ENCODE measurements at places on chromosomes 12 and 14. TPM values are rescaled to one million over a fixed set of nuclear protein-coding genes. Genes with fewer than 3 reads are reported as not detected.
A peak's percentile ranks its signal among the peaks of the same experiment; 100 is the strongest.

GRCh38 chr14:91269076-91269991 lies 24.8 kb upstream of the GPR68 start:
- no peaks in the 10 kb centered on the region for H3K36me3 ChIP-seq
- H3K4me1 ChIP-seq: peaks cover 6% of the 10 kb centered on the region
- peak overlapping the region; percentile 43 for H3K4me3 ChIP-seq
- no peak overlapping the region for H3K27ac ChIP-seq
- DNase-seq: no peak

SETD1B gene
- 3.5 TPM for total RNA-seq

- no peaks in the 10 kb centered on the region for H3K36me3 ChIP-seq
- no peak overlapping the region for H3K27ac ChIP-seq
- no peak overlapping the region for H3K4me3 ChIP-seq
- no peaks in the 10 kb centered on the region for H3K4me1 ChIP-seq
These were observed 225.7 kb downstream of the TMTC2 start for GRCh38 chr12:82912406-82912805.

DNA sequence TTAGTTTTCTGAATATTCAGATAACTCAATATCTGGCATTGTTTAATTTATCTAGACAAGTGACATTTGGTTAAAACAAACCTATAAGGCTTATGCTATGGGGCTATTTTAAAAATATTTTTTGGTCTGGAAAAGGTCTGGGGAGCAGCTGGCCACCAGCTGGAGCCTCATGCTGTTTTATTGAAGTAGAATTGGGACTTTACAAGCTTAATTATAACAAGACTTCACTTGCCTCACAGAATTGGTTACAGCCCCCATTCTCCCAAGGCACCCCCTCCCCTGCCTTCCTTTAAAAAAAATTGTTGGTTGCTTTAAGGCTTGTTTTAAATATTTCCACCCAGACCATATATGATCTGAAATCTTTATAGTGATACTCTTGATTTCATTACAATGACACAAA lies 453.9 kb downstream of the ADAMTS20 start:
- no peak overlapping the region for H3K4me3 ChIP-seq
- no peaks in the 10 kb centered on the region for H3K36me3 ChIP-seq
- H3K27ac ChIP-seq: no peak overlapping the region
- no peaks in the 10 kb centered on the region for H3K27me3 ChIP-seq

- DNase-seq: no peak
- no peak overlapping the region for H3K27ac ChIP-seq
- H3K27me3 ChIP-seq: no peaks in the 10 kb centered on the region
These were observed 55.5 kb downstream of the FGD4 start for GRCh38 chr12:32454866-32455265.

GRCh38 chr14:40727107-40727506 lies 879.6 kb upstream of the LRFN5 start:
- H3K4me1 ChIP-seq: no peaks in the 10 kb centered on the region
- no peak overlapping the region for H3K4me3 ChIP-seq
- no peak for DNase-seq
- no peaks in the 10 kb centered on the region for H3K36me3 ChIP-seq

DNA sequence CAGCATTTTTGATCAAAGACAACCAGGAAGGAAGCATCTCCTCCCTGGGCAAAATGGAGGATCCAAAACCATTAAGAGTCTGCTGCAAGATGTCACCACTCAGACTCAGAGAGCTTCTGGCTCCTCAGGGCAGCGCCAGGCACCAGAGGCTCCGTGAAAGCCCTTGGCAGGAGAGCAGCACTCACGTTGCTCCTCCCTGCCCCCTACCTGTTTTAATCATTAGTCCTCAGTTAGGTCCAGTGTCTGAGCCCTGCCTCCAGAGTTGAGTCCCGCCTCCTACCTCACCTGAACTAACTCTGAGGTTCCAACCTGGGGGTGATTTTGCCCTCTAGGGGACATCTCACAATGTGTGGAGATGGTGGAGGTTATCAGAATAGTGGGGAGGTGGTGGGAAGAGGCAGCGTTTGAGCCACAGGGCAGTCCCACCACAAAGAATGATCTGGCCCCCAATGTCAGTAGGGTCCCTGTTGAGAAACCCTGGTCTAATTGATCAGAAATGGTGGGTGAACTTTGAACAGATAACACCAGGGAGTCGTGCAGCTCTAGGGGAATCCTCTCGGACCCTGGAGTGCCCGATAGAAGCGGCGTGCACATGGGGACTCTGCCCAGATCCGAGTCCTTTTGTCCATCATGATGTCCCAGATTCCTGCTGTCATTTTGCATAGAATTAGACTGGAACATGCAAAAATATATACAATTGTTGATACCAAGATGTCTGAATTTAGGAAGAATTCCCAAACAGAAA lies 156.7 kb upstream of the DIO3 start:
- no peaks in the 10 kb centered on the region for H3K27me3 ChIP-seq
- peaks cover 16% of the 10 kb centered on the region for H3K4me1 ChIP-seq
- no peak for DNase-seq

ACRBP gene
- total RNA-seq: 0.33 TPM

DNA sequence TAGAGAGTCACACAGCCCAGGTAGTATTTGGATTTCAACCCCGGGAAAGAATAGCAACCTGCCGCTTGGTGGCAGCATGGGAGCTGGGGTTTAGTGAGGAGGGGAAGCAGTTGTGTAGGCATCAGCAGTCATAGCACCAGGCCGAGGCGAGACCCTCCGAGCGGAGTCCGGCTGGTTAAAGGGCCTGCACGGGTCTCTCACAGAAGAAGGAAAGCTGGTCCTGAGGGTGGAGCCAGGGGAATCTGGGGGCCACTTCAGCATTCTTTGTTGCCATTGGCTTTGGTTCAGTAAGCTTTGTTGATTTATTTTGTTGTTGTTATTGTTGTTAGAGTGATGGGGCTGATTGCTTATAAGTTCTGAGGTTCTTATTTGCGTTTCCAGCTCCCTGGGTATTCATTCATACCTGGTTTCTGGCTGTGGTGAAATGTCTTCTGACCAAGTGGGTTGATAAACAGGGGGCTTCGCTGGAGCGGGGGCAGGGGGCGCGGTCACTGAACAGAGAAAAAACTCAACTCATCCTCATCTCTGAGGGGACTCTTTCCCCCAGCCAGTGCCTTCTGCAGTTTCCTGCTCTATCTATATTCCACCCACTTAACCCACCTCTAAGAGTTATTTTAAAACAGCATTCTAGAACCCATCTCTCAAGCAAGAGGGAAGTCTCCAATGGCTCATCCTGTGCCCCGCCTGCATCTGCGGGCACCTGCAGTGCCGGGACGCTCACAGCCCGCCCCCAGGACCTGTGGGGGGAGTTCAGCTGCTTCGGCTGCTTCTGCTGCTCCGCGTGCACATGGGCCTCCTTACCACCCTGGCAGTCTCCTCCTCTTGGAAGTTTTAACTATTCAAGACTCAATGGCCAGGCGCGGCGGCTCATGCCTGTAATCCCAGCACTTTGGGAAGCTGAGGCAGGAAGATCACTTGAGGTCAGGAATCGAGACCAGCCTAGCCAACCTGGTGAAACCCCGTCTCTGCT lies 11.6 kb downstream of the CKB start:
- peaks cover 5% of the 10 kb centered on the region for H3K4me1 ChIP-seq
- no peaks in the 10 kb centered on the region for H3K27me3 ChIP-seq
- no peak overlapping the region for H3K27ac ChIP-seq
- peaks cover 12% of the 10 kb centered on the region for H3K36me3 ChIP-seq

DNA sequence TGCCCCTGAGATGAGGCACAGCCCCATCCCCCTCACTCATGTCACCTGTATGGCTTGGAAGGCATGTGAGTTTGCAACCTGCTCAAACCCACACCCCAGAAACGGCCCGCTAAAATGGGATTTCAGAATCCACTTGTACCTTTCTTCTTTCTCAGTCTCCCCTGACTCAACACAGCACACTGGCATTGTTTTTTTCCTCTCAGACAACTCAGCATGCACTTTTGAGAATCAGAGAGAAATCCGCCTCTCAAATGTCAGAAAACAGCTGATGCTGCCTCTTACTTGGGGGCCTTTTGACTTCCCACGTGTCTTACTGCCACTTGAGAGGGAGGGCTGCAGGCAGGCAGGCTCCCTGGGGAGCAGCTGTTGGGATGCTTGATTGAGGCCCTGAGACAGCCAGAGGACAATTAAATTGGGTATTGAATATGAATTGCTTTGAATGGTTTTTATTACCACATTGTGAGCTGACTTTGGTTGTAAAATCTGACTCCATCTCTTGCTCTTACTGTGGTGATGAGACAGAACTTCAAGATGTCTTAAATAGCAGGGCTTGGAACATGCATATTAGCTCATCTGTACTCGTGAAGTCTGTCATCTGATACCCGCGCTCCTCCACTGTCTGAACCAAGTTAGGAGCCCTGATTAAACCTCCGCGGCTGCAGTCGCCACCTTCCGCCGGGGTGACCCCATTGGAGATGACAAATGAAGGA lies 96.6 kb downstream of the APAF1 start:
- no peak for DNase-seq
- no peaks in the 10 kb centered on the region for H3K36me3 ChIP-seq
- H3K27me3 ChIP-seq: peaks cover 4% of the 10 kb centered on the region
- no peak overlapping the region for H3K4me3 ChIP-seq
- peaks cover 3% of the 10 kb centered on the region for H3K4me1 ChIP-seq

DNA sequence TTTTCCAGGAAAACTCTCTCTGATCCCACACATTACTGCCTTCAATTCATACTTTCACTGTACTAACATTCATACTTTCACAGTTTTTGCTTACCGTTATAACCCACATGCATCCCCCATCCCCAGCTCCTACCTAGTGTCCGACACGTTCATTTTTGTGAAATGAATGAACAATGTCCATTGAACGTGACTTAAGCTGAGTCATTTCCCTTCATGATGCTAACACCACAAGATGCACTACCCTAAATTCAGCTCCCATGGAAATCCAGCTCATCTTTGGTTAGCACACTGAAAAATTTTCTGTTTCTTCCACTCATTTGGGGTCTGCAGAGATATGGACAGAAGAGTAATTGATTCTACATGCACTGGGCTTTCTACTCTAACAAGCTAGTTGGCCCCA lies 84.7 kb downstream of the GALNT4 start:
- H3K4me3 ChIP-seq: no peak overlapping the region
- H3K36me3 ChIP-seq: no peaks in the 10 kb centered on the region
- no peak overlapping the region for H3K27ac ChIP-seq
- peak; percentile 66 for DNase-seq
- peaks cover 2% of the 10 kb centered on the region for H3K4me1 ChIP-seq

DNA sequence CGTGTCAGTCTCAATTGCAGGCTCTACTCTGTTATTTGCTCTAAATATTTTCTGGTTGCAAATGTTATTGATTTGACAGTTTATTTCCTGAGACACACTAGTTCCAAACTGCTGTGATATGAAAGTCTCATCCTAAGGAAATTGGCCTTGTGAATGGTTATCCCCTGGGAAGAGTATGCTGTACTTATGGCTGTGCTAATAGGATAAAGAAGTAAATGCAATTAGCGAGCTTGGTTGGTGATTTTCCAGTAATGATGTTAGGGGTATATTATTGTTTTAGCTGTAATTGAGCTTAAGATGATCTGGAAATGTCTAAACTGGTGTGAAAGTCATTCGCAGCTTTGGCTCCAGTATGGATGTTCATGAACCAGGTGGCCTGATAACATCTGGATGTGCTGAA lies 197.9 kb downstream of the SUDS3 start:
- no peaks in the 10 kb centered on the region for H3K36me3 ChIP-seq
- H3K27ac ChIP-seq: no peak overlapping the region
- DNase-seq: no peak
- no peak overlapping the region for H3K4me3 ChIP-seq
- H3K4me1 ChIP-seq: no peaks in the 10 kb centered on the region

GRCh38 chr12:39989501-39989900 lies 116.4 kb downstream of the SLC2A13 start:
- H3K4me1 ChIP-seq: no peaks in the 10 kb centered on the region
- no peaks in the 10 kb centered on the region for H3K27me3 ChIP-seq
- no peak for DNase-seq
- H3K36me3 ChIP-seq: no peaks in the 10 kb centered on the region
- no peak overlapping the region for H3K4me3 ChIP-seq

LALBA gene
- total RNA-seq: not detected

CLEC4D gene
- not detected for total RNA-seq

KLRD1 gene
- 0.17 TPM for total RNA-seq

DNA sequence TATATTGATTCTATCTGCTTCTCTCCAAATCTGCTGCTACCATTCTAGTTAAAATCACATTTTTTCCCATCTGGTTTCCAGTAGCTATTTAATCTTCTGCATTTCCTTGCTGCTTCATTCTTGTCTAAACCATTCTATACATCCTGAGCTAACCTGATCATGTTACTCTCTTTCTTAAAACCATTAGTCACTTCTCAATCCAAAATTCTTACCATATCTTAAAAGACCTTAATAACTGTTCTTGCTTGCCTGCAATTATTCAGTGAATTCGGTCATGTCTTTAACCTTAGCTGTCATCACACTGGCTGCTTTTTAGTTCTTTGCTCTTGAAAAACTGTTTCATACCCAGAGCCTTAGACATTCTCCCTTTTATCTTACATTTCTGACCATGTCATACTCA lies 56.4 kb upstream of the PZP start:
- no peaks in the 10 kb centered on the region for H3K4me1 ChIP-seq
- DNase-seq: no peak
- H3K4me3 ChIP-seq: no peak overlapping the region
- no peaks in the 10 kb centered on the region for H3K36me3 ChIP-seq
- H3K27me3 ChIP-seq: no peaks in the 10 kb centered on the region
- H3K27ac ChIP-seq: no peak overlapping the region

DNA sequence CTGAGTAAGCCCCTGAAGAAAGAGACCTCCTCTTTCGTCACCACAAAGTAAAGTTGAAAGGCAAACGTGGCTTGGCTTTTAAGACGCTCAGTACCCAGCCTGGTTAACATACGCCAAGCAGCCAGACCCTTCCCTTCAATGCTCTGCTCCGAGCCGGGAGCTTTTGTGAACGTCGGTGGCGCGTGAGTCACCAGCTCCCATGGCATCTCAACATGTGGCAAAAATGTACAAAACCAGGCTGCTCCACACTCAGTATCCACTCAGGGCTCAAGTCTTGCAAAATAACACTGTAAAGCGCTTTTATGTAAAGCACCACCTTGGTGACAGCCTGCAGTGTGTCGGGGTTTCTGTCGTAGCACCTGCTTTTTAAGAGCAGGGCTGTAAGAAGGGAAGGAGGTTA lies 89.0 kb downstream of the SETD3 start:
- DNase-seq: peak; percentile 74
- H3K27me3 ChIP-seq: no peaks in the 10 kb centered on the region
- H3K27ac ChIP-seq: no peak overlapping the region
- H3K4me3 ChIP-seq: no peak overlapping the region
- H3K36me3 ChIP-seq: no peaks in the 10 kb centered on the region
- no peaks in the 10 kb centered on the region for H3K4me1 ChIP-seq

KRT5 gene
- not detected for total RNA-seq

ACACB gene
- 9.1 TPM for total RNA-seq

CLEC14A gene
- total RNA-seq: 2.6 TPM

CPSF2 gene
- 41.8 TPM for total RNA-seq

DNA sequence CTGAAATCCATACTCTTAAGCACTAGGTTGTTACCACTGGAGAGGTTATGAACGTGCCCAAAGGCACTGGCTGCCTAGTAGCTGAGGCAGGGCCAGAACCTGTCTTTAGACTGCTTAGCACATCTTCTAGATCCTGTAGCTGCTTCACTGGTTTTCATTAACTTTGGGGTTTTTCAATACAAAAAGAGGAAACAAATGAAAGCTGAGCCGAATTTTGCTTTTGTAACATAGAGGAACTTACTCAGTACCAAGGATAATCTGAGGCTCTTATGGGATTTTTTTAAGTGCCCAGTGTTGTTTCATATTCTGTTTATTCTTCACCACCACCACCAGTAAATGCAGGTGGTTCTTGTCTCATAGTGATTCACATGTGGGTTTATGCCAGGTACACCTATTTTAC lies 396.1 kb downstream of the RAD51B start:
- no peak for DNase-seq
- H3K4me1 ChIP-seq: peaks cover 5% of the 10 kb centered on the region

- H3K36me3 ChIP-seq: no peaks in the 10 kb centered on the region
- peak overlapping the region; percentile 49 for H3K4me3 ChIP-seq
- H3K27ac ChIP-seq: no peak overlapping the region
- no peaks in the 10 kb centered on the region for H3K4me1 ChIP-seq
- peaks cover 3% of the 10 kb centered on the region for H3K27me3 ChIP-seq
These were observed 1.8 kb downstream of the SLC8A3 start for GRCh38 chr14:70186900-70187451.

POP5 gene
- 25.7 TPM for total RNA-seq

Measured in fibroblast of lung (primary cell).